Lower leg skin (tissue), 4 donors: ENCODE measurements at places on chromosomes 3 and 15. TPM values are rescaled to one million over a fixed set of nuclear protein-coding genes. Genes with fewer than 3 reads are reported as not detected.
A peak's percentile ranks its signal among the peaks of the same experiment; 100 is the strongest.

DNA sequence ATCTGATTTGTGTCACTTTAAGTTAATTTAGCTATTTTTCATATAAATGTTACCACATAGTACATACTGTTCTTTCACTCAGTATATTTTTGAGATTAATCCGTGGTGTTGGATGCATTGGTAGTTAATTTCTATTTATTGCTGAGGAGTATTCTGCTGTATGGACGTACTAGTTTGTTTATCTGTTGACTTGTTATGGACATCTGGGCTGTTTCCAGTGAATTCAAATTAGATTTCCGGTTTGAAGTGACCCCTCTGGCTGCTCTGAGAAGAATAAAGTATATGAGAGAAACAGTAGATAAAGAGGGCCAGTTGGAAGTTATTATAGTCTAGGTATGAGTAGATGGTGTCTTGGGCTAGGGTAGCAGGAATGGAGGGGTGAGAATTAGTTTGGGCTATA lies 15.6 kb downstream of the KAT2B start:
- no peak for DNase-seq

Gene ZMYND10
- total RNA-seq = not detected

DNA sequence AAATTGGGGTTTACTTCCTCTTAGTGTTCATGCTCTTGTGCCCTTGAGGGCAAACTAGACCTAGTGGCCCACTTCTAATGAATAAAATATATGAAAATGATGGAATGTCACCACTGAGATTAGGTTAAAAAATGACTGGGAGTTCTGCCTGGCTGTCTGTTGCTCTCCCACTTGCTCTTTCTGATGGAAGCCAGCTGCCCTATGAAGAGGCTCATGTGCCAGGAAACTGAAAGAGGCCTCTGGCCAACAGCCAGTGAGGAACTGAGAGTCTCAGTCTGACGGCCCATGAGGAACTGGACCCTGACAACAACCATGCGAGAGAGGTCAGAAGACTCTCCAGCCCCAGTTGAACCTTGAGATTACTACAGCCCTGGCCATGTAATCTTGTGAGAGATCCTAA lies 107.1 kb upstream of the FHIT start:
- peak; percentile 68 for DNase-seq

- DNase-seq = no peak
Observed at GRCh38 chr3:129575997-129576384, 30.5 kb downstream of the PLXND1 start.

DNA sequence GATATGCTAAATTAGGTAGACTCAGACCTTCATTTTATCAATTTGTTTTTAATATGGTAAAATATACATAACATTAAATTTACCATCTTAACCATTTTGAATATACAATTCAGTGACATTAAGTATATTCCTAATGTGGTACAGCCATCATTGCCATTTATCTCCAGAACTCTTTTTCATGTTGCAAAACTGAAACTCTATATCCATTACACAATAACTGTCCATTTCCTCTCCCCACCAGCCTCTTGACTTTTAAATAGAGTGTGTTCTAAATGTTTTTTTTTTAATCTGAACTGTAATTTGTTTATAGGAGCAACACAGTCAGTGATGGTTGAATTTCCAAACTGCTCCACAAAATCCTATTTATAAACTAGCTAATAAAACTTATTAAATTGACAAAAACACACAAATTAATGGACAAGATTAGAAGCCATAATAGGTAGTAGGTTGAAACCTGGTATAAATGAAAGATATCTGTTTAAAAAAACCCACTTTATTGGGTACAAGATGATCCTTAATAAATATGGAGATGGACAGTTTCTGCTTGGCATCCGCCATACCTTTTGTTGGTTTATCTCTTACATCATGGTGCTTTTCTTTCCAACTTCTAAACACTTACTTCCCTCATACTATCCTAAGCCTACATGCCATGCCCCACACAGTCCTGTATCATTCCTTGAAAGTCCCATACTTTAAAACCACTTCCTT lies 142.4 kb downstream of the ZPLD1 start:
- no peak for DNase-seq

Gene STT3B
- total RNA-seq = 84.2 TPM

DNA sequence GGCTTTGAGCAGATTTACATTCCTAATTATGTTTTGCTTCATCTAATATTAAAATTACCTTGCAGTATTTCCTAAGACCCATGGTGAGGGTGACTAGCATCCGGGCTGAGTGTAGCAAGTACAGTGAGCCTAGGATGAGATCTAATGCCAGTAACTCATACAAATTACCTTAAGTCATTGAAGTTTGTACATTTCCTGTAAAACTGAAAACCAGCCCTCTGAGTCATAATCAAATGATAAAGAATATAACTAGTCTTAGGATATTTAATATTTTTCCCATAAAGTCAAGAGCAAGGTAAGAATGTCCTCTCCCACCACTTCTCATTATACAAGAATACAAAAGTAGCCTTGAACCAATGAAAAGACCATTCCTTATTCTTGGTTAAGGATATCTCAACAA lies 54.8 kb upstream of the CHRM5 start:
- no peak for DNase-seq

- DNase-seq = no peak
Observed at GRCh38 chr3:61638741-61639140, 77.4 kb downstream of the PTPRG start.

GRCh38 chr3:11982341-11982941 lies 21.7 kb upstream of the SYN2 start:
- no peak for DNase-seq

Gene STRIT1
- total RNA-seq = 0.42 TPM

Gene CD276
- total RNA-seq = 44.9 TPM

Gene HCN4
- total RNA-seq = 0.04 TPM

Gene TGM4
- total RNA-seq = 0.26 TPM

Gene CLDN1
- 579 TPM for total RNA-seq

Gene PTH1R
- total RNA-seq = 2.1 TPM

GRCh38 chr3:132154619-132155018 lies 119.8 kb upstream of the CPNE4 start:
- no peak for DNase-seq

Gene ARHGAP11A
- total RNA-seq = 3.5 TPM

- no peak for DNase-seq
Observed at GRCh38 chr15:35038626-35039451, 46.3 kb downstream of the NANOGP8 start.

Gene SPATA12
- total RNA-seq = not detected

DNA sequence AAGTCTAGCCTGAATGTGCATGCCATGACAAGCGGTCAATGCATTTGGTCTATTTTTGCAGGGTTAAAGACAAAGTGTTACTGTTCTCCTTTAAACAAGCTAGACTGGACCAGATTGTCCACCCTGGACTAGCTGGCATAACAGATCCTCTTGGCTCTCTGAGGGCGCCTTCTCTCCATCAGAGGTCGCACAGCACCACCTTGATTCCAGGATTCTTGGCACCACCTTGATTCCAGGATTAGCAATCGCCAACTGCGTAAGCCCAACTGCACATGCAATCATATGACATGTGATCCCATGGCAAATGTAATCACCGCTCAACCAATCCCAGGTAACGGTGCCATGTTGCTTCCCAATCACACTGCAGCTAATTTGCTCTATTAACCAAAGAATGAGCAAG lies 98.6 kb downstream of the OXNAD1 start:
- DNase-seq = no peak

- no peak for DNase-seq
Observed at GRCh38 chr3:64084640-64085039, 61.3 kb upstream of the PSMD6 start.

DNA sequence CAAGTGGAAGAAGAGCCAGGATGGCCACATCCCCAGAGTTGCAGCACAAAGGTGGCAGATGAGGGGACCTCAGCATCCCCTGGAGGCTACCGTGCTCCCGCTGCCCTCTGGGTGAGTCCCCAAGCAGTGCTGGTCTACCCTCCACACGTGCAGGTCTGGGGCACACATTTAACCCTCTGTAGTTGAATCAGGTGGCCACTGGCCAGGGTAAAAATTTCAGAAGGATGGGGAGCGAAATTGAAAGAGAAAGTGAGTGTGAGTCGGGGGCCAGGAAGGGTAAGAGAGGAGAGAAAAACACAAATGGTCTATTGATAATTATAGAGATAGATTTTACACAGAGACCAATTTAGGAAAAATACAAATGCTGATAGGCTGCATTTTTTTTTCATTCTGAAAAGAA lies 139.5 kb upstream of the EIF1B start:
- DNase-seq = no peak

Gene ANKUB1
- total RNA-seq = not detected
